Brain pericyte (primary cell): ENCODE measurements at places on chromosomes 7 and 10.
A peak's percentile ranks its signal among the peaks of the same experiment; 100 is the strongest.

- no peak for DNase-seq
These were observed 9.7 kb upstream of the ZNF485 start for GRCh38 chr10:43596546-43596945.

- DNase-seq, result no peak
These were observed 57.7 kb downstream of the STEAP1B start for GRCh38 chr7:22442187-22442881.

- peak; percentile 47 for DNase-seq
These were observed 69.0 kb downstream of the CREB5 start for GRCh38 chr7:28481091-28481926.

- no peak for DNase-seq
These were observed 35.0 kb downstream of the ARMH3 start for GRCh38 chr10:102020938-102021337.

- no peak for DNase-seq
These were observed 72.2 kb upstream of the SHH start for GRCh38 chr7:155884225-155885166.

DNA sequence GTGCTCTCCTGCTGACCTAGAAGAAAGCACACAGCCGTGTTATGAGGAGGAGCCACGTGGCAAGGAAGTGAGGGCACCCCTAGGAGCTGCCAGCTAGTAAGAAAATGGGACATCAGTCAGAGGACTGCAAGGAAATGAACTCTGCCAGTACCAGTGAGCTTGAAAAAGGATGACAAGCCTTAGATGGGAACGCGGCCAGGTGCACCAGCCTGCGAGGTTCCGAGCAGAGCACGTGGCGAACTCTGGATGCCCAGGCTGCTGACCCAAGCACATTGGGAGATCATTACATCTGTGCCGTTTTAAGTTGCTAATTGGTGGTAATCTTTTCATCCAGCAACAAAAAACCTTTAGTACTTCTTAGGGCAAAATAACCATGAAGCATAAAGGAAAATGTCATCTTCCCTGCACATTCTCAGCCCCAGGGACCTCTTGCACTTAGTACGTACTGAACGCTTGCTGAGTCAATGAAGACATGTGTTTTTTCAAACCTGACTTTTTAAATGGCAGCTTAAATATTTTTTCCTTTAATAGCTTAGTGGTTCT lies 69.4 kb downstream of the AMZ1 start:
- no peak for DNase-seq

GRCh38 chr10:73053275-73053674 lies 43.4 kb downstream of the P4HA1 start:
- no peak for DNase-seq

- no peak for DNase-seq
These were observed 42.9 kb upstream of the PSAP start for GRCh38 chr10:71893920-71894319.

DNA sequence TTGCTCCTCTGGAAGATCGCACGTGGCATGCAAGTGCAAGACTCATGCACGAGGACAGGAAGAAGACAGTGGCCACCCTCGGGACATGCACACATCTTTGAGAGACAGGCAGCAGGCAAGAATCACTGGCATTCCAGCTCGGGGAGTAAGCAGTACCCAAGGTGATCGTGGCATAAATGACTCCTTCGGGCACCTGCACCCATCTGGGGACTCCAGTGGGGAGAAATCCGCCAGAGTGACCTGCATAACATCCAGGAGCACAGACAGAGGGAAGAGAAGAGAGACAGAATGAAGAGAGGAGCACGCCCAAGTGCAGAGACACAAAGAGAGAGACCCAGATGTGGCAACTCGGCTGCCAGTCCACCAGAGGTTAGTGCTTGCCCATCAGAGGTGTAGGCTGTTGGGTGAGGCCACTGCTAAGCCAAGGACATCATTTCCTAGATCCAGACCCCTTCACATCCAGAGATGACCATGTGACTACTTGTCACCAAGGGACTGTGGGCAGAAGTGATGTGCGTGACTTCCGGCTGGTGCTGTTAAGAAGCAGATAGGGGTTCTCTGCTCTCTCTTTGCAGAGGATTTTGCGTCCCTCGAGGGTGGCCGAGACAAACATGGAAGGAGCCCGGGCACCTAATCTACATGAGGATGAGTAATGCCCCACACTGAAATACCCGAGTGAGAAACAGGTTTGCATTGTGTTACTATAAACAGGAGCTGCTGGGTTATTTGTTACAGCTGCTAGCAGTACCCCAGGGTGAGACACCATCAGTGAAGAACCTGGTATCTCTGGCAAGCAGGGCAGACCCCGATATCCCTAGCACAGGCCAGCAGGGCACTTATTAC lies 80.6 kb downstream of the VWA2 start:
- DNase-seq, result no peak

- no peak for DNase-seq
These were observed 721.2 kb downstream of the XPNPEP1 start for GRCh38 chr10:109202111-109202510.

DNA sequence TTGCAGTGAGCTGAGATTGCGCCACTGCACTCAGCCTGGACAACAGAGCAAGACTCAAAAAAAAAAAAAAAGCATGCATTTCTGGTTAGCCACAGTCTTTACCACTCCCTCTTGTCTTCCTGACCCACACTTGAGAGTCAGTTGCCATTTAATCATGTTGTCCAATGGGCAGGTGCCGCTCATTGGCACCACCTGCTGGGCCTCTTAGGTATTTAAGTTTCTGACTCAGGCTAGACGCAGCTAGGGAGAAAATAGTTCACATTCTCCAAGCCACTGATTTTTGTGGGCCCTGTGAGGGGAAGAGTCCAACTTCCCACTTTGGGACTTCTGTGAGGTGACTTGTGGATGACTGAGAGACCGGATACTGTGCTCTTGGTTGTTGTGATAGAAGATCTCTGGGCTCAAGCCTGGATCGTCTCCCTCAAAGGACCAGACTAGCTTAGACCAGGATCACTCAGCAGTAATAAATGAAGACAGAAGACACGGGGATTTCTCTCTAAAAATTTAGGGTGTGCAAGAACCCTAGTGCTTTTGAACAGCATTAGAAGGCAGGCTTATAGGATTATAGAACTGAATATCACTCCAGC lies 26.8 kb upstream of the SORCS3 start:
- no peak for DNase-seq

GRCh38 chr10:77763453-77764430 lies 126.1 kb upstream of the KCNMA1 start:
- no peak for DNase-seq

DNA sequence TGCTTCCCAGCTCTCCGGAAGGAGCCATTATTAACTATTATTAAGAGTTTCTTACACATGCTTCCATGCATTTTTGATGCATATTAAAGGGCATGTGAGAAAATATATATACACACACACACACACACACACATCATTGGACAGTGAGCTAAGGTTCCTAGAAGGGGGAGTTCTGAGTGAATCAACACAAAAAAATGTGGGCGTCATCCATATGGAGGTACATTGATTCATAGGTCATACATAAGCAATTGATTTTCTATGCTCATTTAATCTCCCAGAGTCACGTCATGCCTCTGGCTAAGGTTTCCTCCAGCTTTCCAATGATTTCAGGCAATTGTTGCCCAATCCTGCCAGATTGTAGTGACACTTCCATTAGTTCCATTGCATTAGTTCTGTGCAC lies 269.4 kb downstream of the DNAJB9 start:
- no peak for DNase-seq

DNA sequence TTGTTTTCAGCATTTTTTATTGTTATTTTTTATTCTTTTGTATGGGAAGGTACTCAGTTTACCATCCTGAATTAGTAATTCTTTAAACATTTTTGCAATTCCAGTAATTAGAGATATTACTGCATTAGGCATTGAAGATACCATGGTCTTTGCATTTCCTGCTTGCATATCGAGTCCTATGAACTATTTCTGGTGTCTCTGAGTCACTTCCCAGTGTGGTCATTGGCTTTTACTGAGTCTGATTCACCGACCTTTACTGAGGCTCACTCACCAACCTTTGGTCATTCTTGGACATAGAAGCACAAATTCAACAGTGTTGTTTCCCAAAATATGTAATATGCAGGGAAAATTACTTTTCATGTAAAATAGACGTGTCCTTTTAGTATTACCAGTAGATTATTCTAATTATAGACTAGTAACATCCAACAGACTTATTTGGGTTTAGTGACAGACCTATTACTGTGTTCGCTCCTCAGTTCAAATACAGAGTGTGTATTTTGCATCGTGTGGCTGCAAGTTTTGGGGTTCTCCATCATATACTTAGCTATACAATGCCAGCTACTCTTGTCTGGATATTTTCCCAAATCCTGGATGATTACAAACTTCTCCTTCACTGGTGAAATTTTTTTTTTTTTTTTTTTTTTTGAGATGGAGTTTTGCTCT lies 180.7 kb upstream of the PRSS1 start:
- no peak for DNase-seq

DNA sequence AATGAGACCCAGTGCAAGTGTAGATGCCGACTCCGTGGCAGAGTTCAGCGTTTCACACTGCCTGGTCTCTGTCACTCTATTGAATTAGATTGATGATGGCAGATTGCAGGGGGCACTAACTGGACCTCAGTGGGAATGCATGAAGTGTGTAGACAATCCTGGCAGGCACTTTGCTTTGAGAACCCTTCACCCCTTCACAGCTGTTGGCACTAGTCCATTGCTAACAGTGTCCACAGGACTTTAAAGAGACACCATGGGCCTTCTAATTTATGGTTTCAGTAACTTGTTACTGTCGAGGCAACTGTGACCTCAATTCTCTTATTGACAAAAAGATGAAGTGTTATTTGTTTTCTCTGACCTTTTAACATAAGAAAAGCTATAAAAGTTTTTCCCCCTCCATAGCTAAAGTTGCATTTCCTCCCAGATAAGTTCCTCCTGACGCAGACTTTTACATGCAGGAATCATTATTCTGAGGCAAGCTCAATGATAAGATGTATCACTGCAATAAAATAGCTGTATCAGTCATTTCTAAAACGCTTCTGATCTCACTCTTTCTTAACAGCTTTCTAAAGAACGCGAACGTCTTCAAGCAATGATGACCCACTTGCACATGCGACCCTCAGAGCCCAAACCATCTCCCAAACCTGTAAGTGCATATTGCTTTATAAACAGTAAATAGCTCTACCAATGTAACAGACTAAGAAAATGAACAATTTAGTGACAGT lies 238.9 kb downstream of the FOXP2 start:
- peak; percentile 34 for DNase-seq

- no peak for DNase-seq
These were observed 34.7 kb downstream of the PWWP2B start for GRCh38 chr10:132431537-132432175.

DNA sequence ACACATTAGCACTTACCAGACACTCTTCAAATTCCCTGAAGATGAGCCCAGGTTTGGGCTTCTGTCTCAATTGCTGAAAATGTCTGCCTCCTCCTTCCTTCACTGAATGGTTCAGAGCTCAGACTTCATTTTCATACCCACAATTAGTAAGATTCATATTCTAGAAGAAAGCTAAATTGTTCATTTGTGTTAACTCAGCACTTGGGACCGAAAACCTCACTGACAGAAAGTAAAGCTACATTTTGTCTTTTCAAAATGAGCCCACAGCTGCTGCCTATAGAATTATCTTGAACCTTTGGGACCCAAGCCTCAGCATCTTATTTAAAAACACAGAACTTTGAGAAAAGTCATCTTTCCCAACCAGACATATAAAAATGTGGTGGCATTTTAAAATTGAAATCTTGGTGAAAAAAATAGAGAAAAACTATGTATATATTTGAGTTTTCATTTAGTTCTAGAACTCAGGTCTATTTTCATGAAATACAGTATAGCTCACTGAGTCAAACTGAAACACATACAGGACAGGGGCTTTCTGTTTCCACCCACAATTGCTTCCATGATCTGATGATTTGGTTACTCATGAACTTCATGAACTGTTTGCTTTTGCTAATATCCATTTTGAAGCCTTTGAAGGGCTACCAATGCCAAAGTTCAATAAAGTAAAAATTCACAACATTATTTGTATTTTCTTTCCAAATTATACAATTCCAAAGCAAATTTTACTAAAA lies 119.1 kb upstream of the PFKP start:
- DNase-seq, result no peak

- DNase-seq, result no peak
These were observed 324.6 kb upstream of the IGFBP3 start for GRCh38 chr7:46245586-46246111.

GRCh38 chr7:145151676-145152075 lies 315.8 kb upstream of the TPK1 start:
- no peak for DNase-seq

DNA sequence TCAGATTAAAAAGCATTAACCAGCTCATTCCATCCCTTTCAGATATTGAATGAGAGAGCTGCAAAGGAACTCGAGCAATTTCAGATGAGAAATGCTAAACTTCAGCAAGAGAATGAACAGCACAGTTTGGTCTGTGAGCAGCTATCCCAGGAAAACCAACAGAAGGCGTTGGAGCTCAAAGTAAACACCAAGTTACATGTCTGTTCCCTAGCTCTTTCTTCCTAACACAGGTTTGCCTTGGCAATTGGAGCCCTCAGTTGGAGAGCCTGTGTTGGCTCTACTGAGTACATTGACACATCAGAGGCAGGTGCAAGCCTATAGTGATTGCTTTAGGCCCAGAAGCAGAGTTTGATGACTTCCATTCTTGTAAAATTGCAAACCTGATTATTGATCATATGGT lies 14.7 kb downstream of the CFAP58 start:
- no peak for DNase-seq

DNA sequence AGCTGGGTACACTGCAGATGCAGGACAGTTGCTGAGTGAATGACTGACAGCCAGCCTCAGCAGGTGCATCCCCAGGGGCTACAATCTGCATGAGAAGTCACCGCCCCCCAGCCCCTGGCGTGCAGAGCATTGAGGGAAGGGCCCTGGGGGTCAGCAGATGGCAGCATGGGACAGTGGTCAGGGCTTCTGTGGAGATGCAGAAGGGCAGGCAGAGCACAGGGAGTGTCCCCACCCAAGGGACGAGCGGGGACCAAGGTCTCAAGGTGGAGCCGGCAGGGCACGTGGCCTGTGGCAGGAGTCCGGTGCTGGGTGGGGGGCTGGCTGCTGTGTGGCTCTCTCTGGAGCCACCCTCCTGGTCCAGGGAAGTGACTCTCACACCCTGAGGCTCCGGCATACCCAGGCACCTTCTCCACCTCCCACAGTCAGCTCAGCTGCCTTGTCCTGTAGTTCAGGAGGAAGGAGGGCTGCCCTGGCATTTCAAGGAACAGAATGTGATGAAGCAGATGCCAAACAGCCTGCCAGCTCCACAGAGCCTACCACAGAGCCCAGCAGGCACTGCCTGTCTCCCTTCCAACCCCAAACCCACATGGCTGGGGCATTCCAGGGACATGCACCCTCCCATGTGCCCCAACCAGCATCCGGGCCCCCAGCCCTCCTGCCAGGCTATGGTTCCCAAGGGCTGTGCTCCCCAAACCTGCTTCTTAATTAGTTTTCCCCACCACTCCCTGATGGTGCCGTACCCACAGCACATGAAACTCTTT lies 114.5 kb downstream of the TMEM130 start:
- DNase-seq, result no peak

GRCh38 chr7:1298931-1299885 lies 66.5 kb downstream of the UNCX start:
- no peak for DNase-seq

GRCh38 chr10:70982443-70982842 lies 94.1 kb upstream of the PCBD1 start:
- DNase-seq, result no peak
